ENCODE measurements at places on chromosomes 3 and 15.

DNA sequence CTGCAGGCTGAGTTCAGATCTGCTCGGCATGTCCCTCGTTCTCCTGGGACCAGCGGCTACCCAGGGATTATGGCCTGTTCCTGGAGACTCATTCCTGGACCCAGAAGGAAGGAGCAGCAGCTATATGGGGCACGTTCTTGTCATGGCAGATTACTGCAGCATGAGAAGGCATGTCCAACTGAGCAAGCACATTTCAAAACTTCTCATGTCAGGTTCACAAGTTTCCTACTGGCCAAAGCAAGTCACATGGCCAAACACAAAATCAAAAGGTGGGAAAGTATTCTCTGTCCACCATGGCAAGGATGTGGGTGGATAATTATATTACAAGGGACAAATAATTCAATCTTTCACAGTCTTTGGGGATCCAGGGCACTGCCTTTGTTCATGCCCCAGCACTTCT, 71.9 kb upstream of the C15orf39 start:
- no peak for DNase-seq

- DNase-seq = no peak
Observed at GRCh38 chr3:15279205-15279604, 53.2 kb downstream of the SH3BP5 start.

DNA sequence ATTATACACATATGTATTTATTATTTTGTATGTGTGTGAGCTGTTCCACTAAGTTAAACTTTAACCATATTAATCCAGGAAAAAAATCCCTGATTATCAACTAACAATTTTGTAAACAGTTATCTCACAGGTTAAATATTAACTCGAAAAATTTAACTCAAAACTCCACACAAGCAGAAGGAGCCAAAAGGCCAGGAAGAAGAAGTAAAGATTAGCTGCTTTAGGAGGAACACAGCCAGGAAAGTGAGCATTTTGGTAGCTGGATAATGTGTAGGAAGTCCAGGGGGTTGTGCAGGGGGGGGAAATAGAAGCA, 425.0 kb downstream of the TIGIT start:
- DNase-seq = no peak

DNA sequence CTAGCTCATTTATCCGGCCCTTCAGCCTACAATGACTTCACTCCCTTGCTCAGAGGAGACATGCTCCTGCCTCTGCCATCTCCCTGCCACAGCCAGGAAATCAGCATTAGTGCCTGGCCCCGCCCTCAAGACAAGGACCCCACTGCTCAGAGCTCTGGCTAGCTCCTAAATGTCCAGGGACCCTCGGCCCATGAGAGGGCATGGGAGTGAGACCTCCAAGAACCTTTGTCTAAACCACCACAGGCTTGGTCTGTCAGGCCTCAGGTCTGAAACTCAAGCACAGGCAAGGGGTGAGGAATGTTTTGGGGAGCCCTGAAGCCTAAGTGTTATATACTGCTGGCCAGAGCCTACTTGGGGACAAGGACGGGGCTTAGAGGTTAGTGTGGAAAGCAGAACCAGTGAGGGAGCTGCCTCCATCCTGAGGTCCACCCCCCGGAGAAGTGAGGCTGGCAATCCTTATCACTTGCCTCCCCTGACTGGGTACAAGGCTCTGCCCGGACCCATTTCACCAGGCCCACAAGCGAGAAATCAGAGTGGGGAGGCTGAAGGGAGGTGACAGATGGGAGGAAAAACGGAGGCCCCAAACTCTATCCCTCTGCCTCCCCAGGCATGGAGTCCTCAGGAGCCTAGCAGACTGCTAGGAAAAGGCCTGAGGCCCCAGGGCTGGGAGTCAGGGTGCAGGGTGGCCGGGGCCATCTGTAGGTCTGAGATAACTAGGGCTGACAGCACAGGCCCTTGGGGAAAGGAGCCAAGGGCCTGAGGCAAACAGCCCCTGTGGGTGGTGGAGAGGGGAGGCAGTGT, 18.8 kb downstream of the SHF start:
- DNase-seq = no peak

DNA sequence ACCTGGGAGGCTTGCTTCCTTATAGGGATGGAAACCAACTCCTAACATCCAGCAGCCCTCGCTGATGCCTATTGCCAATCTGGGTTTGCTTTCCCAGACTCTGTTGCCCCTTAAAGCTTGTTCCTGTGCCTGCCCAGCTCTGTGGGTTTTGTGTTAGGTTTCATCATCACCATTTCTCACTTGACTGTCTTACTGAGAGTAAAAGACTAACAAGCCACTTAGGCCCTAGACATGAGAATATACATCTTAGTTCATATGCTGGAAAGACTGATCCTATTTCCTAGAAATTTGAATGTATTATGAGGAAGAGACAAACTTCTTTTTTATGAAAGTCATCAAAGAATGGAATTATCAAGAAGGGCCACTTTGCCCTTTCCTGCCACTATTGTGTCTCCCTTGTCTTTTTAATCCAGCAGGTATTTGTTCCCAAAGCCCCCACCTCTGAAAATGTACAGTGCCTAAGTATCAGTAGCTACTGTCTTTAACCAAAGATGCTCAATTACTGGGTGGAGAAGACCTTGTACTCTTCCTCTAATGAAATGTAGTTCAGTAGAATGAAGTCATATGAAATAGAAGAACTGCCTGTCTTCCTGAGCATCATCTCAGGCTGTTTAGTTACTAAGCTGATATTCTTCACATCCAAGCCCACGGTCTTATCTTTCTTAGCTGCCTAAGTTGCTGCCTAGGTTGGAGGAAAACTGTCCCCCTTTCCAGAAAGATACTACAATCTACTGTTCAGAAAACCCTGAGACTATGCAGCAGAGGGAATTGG, 59.8 kb upstream of the ZPLD1 start:
- DNase-seq = no peak

- DNase-seq = no peak
Observed at GRCh38 chr15:79314811-79315210, 3.9 kb downstream of the TMED3 start.

- no peak for DNase-seq
Observed at GRCh38 chr15:42069496-42070278, 24.7 kb downstream of the PLA2G4D start.

GRCh38 chr3:127066635-127067034, 83.7 kb downstream of the PLXNA1 start:
- DNase-seq = no peak

All from cardiac fibroblast (primary cell).